ENCODE measurements at places on chromosomes 13 and 19. TPM values are rescaled to one million over a fixed set of nuclear protein-coding genes. Genes with fewer than 3 reads are reported as not detected.

Gene ZNF329
- polyA plus RNA-seq, result 26.2 TPM

Gene DOCK9
- 66.5 TPM for polyA plus RNA-seq

Gene CGB1
- polyA plus RNA-seq, result not detected

Gene SLC10A2
- 0.73 TPM for polyA plus RNA-seq

Gene GPC6
- polyA plus RNA-seq, result 66.0 TPM

Gene CLC
- polyA plus RNA-seq, result 3.0 TPM

Gene PPP1R15A
- 33.8 TPM for polyA plus RNA-seq

DNA sequence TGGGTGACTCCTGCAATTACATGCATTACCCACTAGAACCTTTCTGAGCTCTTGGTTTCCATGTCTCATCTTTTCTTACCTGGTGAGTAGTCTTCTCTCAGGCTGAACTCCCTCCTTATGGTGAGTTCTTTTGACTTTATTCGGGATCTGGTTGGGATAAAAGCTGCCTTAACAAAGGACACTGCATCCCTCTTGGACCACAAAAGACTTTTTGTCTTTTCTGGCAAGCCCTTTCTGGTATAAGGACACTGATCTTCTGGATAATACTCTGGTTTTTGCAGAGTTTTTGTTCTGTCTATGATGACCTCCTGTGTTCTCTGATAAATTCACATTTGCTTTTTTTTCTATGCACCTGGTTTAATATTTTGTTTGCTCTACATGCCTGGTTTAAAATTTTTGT is 66.7 kb downstream of the SLITRK1 start:
- DNase-seq, result no peak

- no peak for DNase-seq
Measured at GRCh38 chr19:55228015-55228391, 560 bp downstream of the TMEM86B start.

- peak; percentile 72 for DNase-seq
Measured at GRCh38 chr13:40993987-40994386, 25.1 kb downstream of the ELF1 start.

- DNase-seq, result no peak
Measured at GRCh38 chr13:43470610-43471009, 316.2 kb downstream of the ENOX1 start.

GRCh38 chr13:20911037-20911436 is 8.5 kb upstream of the XPO4 start:
- DNase-seq, result no peak

GRCh38 chr19:1088416-1089010 is 6.7 kb downstream of the POLR2E start:
- DNase-seq, result no peak

- DNase-seq, result no peak
Measured at GRCh38 chr19:33124207-33125098, 7.5 kb upstream of the WDR88 start.

DNA sequence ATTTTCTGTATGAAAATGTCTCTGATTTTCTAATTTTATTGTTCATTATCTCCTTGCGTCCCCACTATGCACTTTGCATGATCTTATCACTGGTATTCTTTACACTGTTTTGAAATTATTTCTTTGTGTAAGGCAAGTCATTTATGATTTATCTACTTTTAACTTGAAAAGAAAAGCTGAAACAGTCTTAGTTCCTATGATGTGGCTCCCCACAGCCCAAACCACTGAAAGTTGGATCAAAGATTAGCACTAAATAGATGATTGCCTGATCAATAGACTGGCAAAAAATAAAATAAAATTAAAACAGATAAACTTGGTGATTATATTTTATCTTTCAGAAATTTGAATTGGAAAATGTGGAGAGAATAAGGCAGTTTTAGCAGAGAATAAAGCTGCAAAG is 1101.9 kb downstream of the PCDH9 start:
- DNase-seq, result no peak

DNA sequence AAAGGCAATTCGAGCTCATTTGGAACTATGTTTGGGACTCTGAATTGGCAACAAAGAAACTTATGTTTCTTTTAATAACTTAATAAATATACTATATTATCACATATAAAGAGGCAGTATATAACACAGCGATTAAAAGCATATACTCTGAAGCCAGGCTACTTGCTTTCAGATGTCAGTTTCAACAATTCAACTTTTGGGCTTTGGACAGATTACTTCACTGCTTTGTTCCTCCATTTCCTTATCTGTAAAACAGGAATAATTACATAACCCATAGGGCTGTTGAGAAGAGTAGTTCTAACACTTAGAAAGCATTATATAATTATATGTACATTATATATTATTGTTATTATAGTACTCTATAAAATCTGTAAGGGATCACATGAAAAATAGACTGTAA is 107.2 kb downstream of the EDNRB start:
- no peak for DNase-seq

GRCh38 chr19:42421591-42422031 is 5.6 kb downstream of the LIPE start:
- DNase-seq, result no peak

DNA sequence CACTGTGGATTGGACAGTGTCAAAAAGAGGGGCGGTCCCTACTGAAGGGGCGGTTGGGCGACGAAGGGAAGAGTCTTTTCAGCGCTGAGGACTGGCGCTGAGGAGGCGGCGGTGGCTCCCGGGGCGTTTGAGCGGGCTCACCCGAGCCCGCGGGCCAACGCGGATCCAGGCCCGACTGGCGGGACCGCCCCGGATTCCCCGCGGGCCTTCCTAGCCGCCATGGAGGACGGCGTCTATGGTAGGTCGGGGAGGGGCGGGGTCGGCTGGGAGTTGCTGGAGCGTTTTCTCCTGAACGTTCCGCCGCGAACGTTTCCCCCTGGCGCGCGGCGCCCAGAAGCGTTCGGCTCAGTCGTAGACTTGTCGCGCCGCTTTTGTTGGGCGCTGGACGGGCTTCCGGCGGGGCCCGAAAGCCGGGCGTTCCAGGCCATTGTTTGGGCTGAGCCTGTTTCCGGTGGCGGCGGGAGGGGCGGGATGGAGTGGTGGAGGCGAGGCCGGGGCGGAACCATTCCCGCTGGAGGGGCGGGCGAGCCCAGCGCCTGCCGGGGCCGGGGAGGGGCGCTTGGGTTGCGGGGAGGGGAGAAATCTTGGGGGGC is at the start of gene CYTH2:
CYTH2 (plus strand) TSS at position 81 of the 593 bp plus-strand sequence; CDS start at position 220, 139 bp downstream.
- peak; percentile 74 for DNase-seq

GRCh38 chr13:61247149-61247936 is 168.3 kb downstream of the PCDH20 start:
- DNase-seq, result no peak

DNA sequence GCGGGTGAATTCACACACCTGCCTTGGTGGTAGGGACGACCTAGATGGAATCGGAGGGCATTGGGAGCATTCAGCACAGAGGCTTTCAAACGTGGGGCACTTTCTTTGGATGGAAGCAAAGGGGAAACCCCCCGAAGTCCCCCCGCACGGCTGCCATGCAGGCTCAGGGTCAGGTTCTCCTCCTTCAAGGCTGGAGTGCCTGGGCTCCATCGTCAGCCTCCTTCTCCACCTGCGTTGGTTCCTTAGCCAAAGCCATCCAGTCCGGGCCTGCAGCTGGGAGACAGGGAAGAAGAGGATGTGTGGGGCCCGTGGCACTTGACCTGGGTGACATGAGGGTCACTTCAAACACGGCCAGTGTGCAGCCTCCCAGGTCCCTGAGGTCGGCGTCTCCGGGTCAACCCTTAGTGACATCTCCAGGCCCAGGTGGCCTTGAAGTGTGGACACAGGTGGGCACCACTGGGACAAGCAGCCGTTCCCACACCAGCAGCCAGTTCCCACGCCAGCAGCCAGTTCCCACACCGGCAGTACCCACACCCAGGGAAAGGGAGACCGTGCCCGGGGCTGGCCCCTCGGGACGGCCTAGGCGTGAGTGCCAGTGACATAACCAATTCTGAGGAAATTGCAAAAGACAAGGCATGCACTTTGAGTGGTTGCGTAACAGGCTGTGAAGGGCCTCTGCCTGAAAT is 116.0 kb downstream of the SOX1 start:
- no peak for DNase-seq
